ENCODE measurements at places on chromosomes 7 and 10. TPM values are rescaled to one million over a fixed set of nuclear protein-coding genes. Genes with fewer than 3 reads are reported as not detected.

DNA sequence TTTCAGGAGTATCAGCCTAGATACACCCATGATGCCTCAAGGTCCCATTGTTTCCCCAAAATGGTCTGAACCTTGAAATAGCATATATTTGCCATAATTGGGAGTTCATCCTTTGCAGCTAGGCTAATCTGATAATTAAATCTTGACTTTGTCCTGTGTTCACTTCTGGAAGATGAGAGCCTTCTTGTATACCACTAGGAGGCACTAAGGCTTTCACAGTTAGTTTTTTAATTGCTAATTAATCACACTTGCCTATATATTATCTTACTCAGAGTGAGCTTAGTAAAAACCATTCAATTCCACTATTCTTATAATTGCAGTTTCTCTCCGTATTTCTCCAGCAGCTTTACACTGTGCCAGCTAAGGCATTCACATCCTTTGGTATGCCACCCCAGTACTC lies 48.7 kb upstream of the MAGI2 start:
- no peak overlapping the region for H3K4me3 ChIP-seq

GRCh38 chr10:79145517-79146470 lies 77.0 kb downstream of the ZMIZ1 start:
- H3K36me3 ChIP-seq: no peaks in the 10 kb centered on the region
- H3K4me1 ChIP-seq: peaks cover 28% of the 10 kb centered on the region
- 0 out of 2 replicates have a peak overlapping the region, but pooled peaks have one; percentile 19 for H3K27ac ChIP-seq
- no peak for DNase-seq
- H3K27me3 ChIP-seq: no peaks in the 10 kb centered on the region

- peaks cover 2% of the 10 kb centered on the region for H3K4me1 ChIP-seq
- no peaks in the 10 kb centered on the region for H3K27me3 ChIP-seq
- no peak overlapping the region for H3K4me3 ChIP-seq
- DNase-seq: no peak
Measured at GRCh38 chr7:90749774-90750173, 153.7 kb downstream of the CDK14 start.

DNA sequence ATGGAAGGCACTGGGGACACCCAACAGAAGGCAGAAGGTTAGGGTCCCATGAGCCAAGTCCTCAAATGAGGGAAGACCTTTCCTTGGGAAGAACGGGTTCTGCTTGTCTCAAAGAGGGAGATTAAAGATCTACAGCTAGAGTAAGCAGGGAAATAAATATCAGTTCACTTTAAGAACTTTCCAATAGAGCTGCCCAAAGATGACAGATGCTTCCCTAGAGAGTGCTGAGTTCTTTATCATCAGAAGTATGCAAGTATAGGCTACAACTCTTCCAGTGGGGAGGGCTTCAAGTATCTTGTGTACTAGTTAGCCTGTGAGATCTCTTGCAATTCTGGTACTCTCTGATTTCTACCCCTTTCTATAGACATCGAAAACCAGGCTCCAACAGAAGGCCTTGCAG lies 39.4 kb downstream of the EMX2 start:
- H3K27ac ChIP-seq: no peak overlapping the region
- H3K4me3 ChIP-seq: no peak overlapping the region
- no peak for DNase-seq
- H3K4me1 ChIP-seq: no peaks in the 10 kb centered on the region

- no peak for DNase-seq
- H3K27ac ChIP-seq: no peak overlapping the region
- no peak overlapping the region for H3K4me3 ChIP-seq
- no peaks in the 10 kb centered on the region for H3K27me3 ChIP-seq
- H3K4me1 ChIP-seq: peaks cover 20% of the 10 kb centered on the region
Measured at GRCh38 chr10:69346776-69347175, 68.5 kb downstream of the HK1 start.

GRCh38 chr10:47028466-47028865 lies 117.2 kb downstream of the PTPN20 start:
- H3K36me3 ChIP-seq: no peaks in the 10 kb centered on the region
- H3K27me3 ChIP-seq: no peaks in the 10 kb centered on the region
- no peak for DNase-seq
- no peak overlapping the region for H3K4me3 ChIP-seq
- no peaks in the 10 kb centered on the region for H3K4me1 ChIP-seq
- H3K27ac ChIP-seq: no peak overlapping the region

- no peak overlapping the region for H3K4me3 ChIP-seq
- H3K27me3 ChIP-seq: no peaks in the 10 kb centered on the region
- H3K27ac ChIP-seq: no peak overlapping the region
- H3K36me3 ChIP-seq: no peaks in the 10 kb centered on the region
- H3K4me1 ChIP-seq: peaks cover 19% of the 10 kb centered on the region
Measured at GRCh38 chr10:11437391-11438142, 173.9 kb downstream of the USP6NL start.

- no peak overlapping the region for H3K4me3 ChIP-seq
- no peaks in the 10 kb centered on the region for H3K4me1 ChIP-seq
- no peak for DNase-seq
- no peaks in the 10 kb centered on the region for H3K36me3 ChIP-seq
- H3K27me3 ChIP-seq: no peaks in the 10 kb centered on the region
Measured at GRCh38 chr7:13155188-13155587, 467.8 kb downstream of the ARL4A start.

DNA sequence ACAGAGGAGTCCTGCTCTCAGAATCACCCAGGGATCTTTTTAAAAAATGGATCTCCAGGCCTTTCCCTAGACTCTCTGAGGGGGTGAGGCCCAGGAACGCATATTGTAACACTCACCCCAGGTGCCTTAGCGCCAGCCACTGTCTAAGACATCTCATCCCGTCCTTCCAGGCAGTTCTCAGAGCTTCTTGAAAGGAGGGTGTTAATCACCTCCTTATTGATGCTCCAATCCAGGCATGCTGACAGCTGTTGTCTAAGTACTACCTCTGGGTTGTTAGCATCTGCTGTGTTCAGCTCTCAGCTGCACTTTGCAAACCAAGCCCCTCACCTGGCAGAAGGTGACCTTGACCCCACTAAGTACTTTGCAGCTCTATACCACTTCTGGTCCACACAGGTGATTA lies 36.0 kb downstream of the KIAA1549 start:
- no peaks in the 10 kb centered on the region for H3K36me3 ChIP-seq
- DNase-seq: no peak
- H3K4me1 ChIP-seq: peaks cover 4% of the 10 kb centered on the region
- H3K27ac ChIP-seq: no peak overlapping the region
- no peaks in the 10 kb centered on the region for H3K27me3 ChIP-seq
- H3K4me3 ChIP-seq: no peak overlapping the region

GRCh38 chr7:151060416-151061212 lies 1.2 kb downstream of the SLC4A2 start:
- H3K27ac ChIP-seq: no peak overlapping the region
- peak overlapping the region; percentile 72 for H3K4me3 ChIP-seq
- no peak for DNase-seq
- H3K4me1 ChIP-seq: peaks cover 35% of the 10 kb centered on the region

DNA sequence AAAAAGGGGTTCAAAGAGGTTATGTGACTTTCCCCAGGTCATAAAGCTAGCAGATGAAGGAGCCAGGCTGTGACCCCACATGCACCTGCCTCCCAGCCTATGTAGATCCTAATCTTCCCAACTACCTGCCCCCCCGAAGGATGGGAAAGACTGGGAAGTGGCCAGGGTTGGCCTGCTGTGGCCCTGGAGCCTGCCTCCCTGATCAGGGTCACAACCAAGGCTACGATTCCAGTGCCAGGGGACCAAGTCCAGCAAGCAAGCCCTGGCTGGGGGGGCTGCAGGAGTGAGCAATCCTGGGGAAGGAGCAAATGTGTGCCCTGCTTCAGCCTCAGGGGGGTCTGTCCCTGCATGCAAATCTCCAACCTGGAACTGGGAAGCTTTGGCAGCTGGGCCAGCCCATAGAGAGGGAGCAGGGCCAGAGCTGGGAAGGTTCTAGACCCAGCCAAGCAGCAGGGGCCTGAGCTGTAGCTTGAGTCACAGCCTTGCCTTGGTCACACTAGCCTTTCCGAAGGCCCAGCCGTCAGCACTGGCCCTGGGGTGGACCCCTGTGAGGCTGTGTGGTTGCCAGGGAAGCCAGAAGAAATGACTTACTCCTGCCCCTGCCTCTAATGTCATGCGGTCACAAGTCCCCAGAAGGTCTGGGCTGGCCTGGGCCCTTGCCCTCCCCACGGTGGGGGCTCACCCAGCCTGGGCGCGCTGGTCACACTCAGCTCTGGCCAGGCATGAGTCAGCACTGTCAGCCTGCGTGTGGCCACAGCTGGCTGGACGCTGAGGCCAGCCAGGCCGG lies 96.4 kb upstream of the ZMIZ1 start:
- H3K4me3 ChIP-seq: no peak overlapping the region
- no peaks in the 10 kb centered on the region for H3K36me3 ChIP-seq
- no peak for DNase-seq
- no peak overlapping the region for H3K27ac ChIP-seq
- no peaks in the 10 kb centered on the region for H3K27me3 ChIP-seq

DNA sequence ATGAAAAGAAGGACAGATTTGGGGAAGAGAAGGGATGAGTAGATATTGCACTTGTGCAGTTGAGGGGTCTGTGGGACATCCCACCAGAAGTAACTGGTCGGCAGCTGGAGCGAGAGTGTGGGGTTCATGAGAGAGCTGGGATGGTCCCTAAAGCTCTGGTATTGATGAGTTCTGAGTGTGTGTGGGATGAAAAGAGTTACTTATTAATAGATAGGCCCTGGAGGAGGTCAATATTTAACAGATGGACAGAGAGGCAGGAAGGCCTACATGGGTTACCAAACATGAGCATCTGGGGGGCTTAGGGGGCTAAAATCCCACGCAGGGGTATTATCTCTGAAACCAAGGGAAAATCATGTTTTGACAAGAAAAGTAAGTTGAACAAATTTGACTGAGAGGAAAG lies 95.7 kb upstream of the SFMBT2 start:
- DNase-seq: no peak
- no peaks in the 10 kb centered on the region for H3K36me3 ChIP-seq
- H3K4me3 ChIP-seq: no peak overlapping the region
- no peaks in the 10 kb centered on the region for H3K4me1 ChIP-seq
- H3K27ac ChIP-seq: no peak overlapping the region
- H3K27me3 ChIP-seq: no peaks in the 10 kb centered on the region

DNA sequence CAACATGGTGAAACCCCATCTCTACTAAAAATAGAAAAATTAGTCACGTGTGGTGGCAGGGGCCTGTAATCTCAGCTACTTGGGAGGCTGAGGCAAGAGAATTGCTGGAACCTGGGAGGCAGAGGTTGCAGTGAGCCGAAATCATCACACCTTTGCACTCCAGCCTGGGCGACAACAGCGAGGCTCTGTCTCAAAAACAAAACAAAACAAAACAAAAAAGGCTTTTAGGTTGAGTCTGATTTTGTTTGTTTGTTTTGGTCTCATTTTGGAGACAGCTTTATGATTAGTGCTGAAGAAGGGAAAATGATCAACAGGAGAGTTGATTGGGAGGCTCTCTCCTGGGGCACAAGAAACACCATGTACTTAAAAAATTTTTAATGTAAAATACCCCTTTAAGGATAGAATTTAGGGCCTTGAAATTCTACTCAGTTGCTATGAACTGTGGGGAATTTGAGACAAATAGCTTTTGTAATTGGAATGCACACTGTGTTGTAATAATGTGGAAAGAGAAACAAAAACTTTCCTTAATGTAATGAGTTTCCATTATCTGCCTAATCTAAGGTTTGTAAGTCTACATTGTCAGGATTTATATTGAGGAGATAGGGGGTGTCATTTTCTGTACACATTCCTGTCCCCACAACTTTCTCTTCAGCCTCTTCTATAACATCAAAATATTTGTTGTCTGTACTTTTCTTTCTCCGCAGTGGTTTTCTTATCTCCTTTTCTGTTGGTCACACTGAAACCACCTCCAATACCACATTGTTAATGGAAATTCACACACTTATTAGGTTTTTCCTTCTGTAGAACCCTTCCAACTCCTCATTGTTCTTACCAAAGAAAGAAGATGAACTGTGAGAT lies 41.3 kb downstream of the ARID5B start:
- H3K4me1 ChIP-seq: no peaks in the 10 kb centered on the region
- no peaks in the 10 kb centered on the region for H3K36me3 ChIP-seq
- no peak overlapping the region for H3K4me3 ChIP-seq
- H3K27ac ChIP-seq: no peak overlapping the region
- H3K27me3 ChIP-seq: no peaks in the 10 kb centered on the region
- no peak for DNase-seq

DNA sequence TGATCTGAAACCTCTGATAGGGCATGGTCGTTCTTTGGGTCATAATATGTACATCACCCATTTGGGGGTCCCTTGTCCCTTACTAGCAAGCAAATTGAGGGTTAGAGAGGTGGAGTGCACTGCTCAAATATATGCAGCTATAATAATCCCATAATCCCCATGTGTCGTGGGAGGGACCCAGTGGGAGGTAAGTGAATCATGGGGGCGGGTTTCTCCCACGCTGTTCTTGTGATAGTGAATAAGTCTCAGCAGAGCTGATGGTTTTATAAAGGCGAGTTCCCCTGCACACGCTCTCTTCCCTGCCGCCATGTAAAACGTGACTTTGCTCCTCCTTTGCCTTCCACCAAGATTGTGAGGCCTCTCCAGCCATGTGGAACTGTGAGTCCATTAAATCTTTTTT lies 262.7 kb downstream of the BMPER start:
- no peak overlapping the region for H3K27ac ChIP-seq
- no peaks in the 10 kb centered on the region for H3K27me3 ChIP-seq
- no peaks in the 10 kb centered on the region for H3K4me1 ChIP-seq
- H3K36me3 ChIP-seq: no peaks in the 10 kb centered on the region

DNA sequence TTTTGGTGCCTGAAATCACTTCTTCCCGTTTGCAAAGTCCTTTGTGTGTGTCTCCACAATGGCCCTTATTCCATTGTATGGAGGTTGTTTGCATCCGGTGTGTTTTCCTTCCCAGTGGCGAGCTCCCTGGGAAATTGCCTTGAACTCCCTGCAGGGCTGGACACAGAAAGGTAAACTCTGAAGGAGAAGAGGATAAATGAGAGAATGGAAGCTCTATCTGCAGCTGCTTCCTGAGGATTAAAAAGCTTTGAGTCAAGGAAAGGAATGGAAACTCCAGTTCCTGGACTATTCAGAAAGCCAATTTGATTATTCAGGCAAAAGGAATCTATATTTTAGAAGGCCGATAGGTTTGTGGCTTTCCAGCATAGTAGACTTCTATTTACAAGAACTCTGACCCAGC lies 4.4 kb upstream of the GRK5 start:
- no peaks in the 10 kb centered on the region for H3K4me1 ChIP-seq
- DNase-seq: no peak
- no peaks in the 10 kb centered on the region for H3K36me3 ChIP-seq
- H3K4me3 ChIP-seq: no peak overlapping the region
- no peak overlapping the region for H3K27ac ChIP-seq
- H3K27me3 ChIP-seq: no peaks in the 10 kb centered on the region

GRCh38 chr10:75645704-75646103 lies 214.3 kb downstream of the LRMDA start:
- no peaks in the 10 kb centered on the region for H3K36me3 ChIP-seq
- DNase-seq: no peak
- no peaks in the 10 kb centered on the region for H3K4me1 ChIP-seq
- H3K27me3 ChIP-seq: peaks cover 2% of the 10 kb centered on the region
- H3K27ac ChIP-seq: no peak overlapping the region

ITPRID1 gene
- total RNA-seq: 0.13 TPM

SPOCK2 gene
- total RNA-seq: 1.6 TPM

TMEM225B gene
- total RNA-seq: not detected

PARP12 gene
- 9.0 TPM for total RNA-seq

BCAP29 gene
- 18.1 TPM for total RNA-seq

LLCFC1 gene
- total RNA-seq: not detected

MMRN2 gene
- 1.2 TPM for total RNA-seq

LMTK2 gene
- 26.8 TPM for total RNA-seq

AQP1 gene
- 0.17 TPM for total RNA-seq

Data from H1 (cell line).